ENCODE measurements at places on chromosomes 4 and X.

DNA sequence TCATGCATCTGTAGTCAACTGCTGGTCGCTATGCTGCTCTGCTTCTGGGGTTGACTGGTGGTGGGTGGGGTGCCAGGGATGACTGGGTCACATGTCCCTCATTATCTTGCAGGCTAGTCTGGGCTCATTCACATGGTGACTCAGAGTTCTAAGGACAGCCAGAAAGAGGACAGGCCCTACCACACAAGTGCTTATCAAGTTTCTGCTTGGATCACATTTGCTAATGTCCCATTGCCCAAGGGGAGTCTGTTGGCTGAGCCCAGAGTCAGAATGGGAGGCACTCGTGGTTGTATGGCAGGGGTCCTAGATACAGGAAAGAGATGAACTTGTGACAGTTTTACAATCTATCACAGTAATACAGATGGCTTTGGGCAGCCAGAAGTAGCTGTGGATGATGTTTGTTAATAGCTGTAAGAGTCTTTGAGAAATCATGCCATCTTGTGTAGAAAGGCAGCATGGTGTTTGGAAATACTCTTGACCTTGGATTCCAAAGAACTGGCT, 221.3 kb downstream of the GPAT3 start:
- no peak for DNase-seq

- DNase-seq, result no peak
These were observed 182.1 kb upstream of the HHIP start for GRCh38 chr4:144463896-144464295.

GRCh38 chr4:53532521-53532920, 58.8 kb downstream of the LNX1 start:
- DNase-seq, result no peak

DNA sequence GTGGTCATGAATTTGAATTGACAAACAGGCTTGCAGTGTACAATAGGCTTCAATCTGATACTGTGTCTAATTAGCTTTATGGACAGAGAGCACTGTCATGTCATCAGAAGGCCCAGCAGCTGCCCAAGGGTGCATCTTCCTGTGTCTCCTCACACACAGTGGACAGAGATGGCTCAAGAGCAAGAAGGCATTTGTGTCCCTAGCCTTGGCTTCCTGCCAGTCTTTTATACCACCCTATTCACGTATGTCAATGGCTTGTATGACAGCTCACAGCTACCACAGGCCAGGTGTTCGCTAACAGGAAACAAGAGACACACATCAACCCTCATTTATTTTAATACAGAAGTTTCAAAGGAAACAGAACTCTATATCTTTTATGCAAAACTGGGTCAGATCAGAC, 874.0 kb upstream of the AGA start:
- DNase-seq, result no peak

DNA sequence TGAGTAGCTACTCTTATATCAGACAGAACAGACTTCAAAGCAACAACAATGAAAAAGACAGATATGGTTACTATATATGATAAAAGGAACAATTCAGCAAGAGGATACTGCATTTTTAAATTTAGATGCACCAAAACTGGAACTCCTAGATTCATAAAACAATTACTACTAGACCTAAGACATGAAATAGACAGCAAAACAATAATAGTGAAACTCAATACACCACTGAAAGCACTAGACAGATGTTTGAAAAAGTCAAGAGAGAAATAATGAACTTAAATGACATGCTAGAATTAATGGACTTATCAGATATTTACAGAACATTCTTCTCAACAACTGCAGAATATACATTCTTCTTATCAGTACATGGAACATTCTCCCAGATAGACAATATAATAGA, 99.5 kb upstream of the ITM2A start:
- no peak for DNase-seq

DNA sequence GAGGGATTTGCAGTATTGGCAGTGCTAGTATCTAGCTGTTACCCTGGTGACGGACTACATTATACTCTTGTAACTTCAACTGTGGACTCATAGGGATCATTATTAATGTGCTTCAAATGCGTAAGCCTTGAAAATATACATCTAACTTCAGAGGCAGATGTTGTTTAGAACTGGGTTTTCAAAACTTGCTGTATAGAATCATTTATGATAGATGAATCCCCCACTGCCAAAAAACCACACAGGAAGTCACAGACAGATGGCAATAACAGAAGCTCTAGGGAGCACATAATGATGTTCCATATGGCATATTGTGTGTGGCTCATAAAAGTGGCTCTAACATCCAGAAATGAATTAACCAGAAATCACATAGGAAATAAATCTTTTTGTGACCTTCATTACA, 62.3 kb upstream of the RELL1 start:
- peak; percentile 87 for DNase-seq

GRCh38 chr4:81870275-81870674, 398.6 kb upstream of the RASGEF1B start:
- DNase-seq, result no peak

- no peak for DNase-seq
These were observed 675.8 kb upstream of the SLIT2 start for GRCh38 chr4:19575924-19576323.

DNA sequence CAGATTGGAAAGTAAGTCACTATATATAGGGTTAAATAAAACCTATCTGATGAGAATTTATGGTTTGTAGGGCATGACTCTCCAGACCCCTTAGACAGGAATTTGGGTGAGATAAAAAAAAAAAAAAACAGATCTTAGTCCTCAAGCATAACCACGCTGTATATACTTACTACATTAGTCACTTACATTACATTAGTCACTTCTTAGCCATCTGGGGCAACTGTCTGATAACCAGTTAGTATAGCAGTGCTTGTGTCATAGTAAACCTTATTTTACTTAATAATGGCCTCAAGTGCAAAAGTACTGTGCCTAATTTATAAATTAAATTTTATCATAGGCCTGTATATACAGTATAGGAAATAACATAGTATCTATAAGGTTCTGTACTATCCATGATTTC, 60.2 kb upstream of the RPS6KA6 start:
- no peak for DNase-seq

- no peak for DNase-seq
These were observed 26.5 kb downstream of the SLC10A7 start for GRCh38 chr4:146495269-146495668.

Data from cerebellar cortex (tissue), 1 donor.